ENCODE measurements at places on chromosomes 3 and 15.

GRCh38 chr3:149122721-149123578 is 6.5 kb upstream of the HPS3 start:
- no peak for DNase-seq

GRCh38 chr3:27792869-27793268 is 70.7 kb upstream of the EOMES start:
- no peak for DNase-seq

DNA sequence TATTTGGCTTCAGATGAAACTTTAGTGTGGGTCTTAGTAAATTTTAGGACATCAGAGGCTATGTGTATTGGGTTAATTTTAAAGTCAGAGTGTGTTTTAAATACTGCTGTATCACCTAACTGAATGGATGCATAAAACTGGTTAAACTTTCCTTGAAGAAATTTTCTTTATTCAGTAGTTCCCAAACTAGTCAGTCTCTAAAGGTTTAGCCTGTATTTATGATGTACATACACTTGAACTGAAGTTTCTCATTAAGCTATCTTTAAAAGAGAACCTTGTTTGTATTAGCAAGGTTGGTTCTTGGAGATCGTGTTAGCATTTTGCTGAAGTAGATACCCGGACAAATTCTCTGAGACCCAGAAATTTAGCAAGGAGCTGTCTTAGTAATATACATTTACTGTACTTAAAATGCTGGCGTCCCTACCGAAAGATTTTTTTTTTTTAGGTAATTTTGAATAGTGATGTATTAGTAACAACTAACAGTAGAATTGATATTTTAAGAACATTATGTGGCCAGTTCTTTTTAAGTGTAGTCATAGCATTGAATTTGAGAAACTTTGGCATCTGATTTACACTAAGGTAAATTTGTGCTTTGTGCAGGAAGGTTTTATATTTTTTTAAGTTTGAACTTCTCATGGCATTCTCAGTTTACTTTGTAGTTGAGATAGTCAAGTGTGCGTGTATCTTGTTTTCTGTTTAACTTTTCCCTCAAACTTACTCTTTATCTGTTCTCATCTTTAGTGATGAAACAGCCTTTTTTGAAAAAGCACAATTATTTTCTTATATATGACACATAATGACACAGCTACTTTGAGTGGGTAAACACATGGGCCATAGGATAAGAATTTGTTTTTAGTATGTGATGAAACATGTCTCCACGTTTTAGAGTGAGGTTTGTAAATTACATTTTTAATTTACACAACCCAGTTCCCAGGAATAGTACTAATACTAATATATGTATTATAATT is 2.9 kb downstream of the DIPK2A start:
- no peak for DNase-seq

DNA sequence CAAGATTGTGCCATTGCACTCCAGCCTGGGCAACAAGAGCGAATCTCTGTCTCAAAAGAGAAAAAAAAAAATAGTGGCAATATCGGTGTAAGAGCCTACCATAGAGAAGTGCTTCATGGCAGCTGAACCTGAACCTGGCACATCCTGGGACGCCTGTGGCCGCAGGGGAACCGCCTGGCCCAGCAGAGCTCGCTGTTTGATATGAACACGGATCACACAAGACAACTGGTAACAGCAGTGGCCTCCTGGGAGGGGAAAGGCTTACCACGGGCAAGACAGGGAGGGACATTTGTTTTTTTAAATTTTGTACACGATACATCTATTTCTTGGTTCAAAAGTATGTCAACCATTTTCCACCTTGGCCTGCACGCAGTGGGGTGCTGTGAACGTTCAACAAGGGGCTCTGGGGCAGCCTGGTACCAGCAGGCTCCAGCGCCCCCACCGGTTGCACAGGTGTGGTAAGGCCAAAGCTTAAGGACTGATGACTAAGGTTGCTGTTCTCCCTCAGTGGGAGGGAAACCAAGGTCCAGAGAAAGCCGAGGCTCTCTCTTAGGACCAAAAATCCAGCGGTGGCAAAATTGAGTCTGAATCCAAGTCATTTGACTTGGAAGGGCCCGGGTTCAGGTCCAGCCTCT is 21.7 kb upstream of the EPHB3 start:
- DNase-seq: no peak

GRCh38 chr3:47536221-47536891 is 22.8 kb upstream of the ELP6 start:
- DNase-seq: no peak

GRCh38 chr15:37903919-37904625 is 30.4 kb upstream of the TMCO5A start:
- DNase-seq: no peak

DNA sequence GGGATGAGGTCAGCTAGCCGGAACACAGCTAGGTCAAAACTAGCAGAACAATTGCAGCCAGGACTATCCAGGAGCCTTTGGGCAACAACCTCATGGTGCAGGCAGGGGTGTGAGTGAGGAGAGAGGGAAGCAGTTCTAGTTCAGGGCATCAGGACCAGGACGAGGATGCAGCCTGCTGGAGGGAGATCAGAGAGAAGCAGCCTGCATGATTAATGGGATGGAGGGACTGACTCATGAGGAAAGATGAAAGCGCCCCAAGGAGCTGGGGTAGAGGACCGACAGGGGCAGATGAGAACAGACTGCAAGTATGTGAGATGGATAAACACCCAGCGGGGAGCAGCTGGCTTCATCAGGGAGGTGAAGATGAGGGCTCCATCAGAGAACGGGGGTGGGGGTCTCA is 37.9 kb upstream of the LRTM1 start:
- DNase-seq: no peak

DNA sequence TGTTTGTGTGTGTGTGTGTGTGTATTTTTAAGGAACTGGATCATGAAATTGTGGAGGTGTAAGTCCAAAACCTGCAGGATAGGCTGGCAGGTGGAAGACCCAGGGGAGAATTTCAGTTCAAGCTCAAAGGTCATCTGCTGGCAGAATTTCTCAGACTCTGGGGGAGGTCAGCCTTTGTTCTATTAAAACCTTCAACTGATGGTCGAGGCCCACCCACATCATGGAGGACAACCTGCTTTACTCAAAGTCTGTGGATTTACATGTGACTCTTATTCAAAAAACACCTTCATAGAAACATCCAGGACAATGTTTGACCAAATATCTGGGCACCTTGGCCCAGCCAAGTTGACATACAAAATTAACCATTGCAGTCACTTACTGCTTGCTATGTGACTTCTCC is 157.2 kb downstream of the EDEM1 start:
- DNase-seq: no peak

DNA sequence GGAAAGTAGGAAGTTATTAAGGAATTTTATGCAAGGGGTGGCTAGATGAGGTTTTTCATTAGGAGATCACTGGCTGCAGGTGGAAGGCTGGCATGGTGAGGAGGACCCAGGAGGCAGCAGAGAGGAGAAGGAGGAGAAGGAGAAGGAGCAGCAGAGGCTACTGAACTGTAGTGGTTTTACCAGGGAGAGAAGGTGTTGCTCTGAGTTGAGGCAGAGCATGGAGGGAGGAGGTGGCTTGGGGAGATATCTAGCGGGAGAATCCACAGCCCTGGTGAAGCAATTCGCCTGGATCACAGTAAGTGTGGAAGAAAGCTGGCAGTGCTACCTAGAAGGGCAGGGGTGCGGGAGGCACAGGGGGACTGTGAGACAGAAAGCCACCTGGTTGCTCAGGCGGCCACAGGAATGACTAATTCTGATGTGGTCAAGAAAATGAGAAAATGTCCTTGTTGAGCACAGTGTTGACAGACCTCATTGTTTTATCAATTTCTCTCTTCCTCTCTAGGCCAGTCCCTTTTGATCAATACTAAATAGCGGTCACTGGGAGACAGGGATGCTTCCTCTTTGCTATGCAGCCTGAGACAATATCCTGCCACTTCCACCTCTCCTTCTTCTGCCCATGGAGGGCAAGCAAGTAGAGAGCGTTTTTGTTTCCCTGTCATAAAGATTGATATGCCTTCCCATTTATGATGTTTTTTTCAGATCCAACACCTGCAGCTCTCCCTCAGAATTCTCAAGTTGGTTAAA is 94.6 kb downstream of the EEFSEC start:
- DNase-seq: no peak

GRCh38 chr15:58321034-58321433 is 110.8 kb upstream of the LIPC start:
- DNase-seq: no peak

- peak; percentile 51 for DNase-seq
Observed at GRCh38 chr3:108099244-108099643, 8.4 kb upstream of the CD47 start.

- DNase-seq: no peak
Observed at GRCh38 chr3:10996345-10997013, 3.9 kb downstream of the SLC6A1 start.

DNA sequence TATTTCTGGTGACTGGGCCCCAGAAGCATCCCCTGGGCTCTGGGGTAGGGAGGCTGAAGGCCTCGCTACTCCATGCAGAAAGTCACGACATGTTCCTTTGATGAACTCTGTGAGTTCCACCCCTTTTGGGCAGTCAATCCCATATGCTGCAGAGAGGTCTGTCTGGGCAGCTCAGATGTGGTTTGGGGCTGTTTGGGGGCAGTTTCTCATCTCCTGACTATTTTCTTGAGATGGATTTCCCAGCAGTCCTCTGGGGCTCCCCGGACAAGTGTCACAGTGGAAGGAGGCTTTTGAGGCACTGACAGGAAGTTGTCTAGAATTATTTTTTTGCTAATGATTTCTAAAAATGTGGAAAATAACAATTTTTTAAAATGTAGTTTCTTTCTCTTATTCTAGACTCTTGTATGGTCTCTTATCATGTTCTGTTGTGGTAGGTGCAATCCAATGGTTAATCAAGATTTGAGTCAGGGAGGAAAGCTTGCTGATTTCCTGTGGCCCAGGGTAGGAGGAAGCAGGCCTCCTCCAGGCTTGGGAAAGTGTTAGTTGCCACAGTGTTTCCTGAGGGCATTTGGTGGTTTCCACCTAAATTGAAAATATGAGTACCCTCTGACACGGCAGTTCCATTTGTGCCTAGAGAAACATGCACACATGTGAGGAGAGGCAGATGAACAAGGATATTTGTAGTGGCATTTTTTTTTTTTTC is 19.9 kb upstream of the TATDN2 start:
- peak; percentile 96 for DNase-seq

DNA sequence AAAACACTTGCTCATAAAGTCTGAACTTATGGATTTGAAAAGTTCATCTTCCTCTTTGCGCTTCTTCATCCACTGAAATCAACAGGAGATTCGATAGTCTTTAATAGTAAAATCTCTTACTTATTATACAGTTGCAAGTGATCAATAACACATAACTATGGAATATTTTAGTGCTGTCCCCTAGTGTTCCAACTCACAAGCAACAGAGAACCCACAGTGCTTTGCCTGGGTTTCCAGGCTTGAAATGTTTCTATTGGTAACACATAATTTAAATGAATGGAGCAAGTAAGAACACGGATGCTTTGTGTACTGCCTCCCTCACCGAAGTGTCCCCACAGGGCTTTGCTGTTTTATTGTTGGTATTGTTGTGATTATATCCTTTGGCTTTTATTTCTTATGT is 93.5 kb downstream of the WDR72 start:
- DNase-seq: no peak

DNA sequence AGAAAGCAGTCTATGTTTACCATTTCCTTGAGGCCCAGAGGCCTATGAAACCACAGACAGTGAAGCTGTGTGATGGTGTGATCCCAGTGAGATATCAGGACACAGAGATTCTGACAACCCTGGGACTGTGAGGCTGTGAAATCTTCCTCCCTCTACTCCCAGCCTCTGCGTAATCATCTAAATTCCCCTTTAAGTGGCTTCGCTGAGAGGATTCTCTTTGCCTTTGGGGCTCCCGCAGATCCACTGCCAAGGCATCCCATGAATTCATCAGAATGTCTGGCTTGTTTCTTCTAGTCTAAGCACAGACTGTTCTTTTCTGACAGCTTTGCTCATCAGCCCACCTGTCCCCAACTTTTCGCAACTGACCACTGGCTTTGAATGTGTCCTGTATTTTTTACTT is 901.2 kb upstream of the NR2F2 start:
- DNase-seq: no peak

DNA sequence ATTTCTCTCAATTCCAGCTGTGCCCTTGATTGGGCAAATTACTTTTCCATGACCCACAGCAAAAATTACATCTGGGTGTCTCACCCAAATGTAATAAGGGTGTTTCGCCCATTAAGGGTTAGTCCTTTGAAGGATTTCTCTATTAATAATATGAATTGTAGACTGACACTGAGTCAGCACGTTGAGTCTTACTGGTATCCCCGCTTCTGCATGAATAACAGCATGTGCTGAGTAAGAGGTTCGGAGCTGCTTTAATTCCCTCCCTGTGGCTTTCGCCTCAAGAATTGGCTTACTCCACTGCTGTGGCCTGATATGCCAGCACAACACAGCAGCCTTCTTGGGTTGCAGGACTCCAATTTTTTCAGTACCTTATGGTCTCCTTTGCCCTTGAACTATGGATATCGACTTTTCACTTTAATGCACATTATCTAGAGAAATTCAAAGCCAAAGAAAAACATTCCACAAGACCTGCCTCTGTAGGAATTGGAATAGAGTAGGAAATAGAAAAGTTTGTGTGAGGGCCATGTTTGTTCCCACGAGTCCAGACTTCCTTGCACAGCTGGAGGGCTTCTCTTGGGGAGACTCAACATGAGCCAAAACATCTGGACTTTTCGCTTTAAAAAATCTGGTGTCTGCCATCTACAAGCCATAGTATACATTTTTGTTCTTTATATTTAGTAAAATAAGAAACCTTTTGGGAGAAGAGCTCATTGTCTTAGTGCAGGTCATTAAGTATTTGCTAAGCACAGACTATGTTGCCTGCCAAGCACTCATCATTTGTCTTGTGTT is 20.7 kb upstream of the ERC2 start:
- no peak for DNase-seq

GRCh38 chr3:74489050-74489792 is 125.2 kb downstream of the CNTN3 start:
- no peak for DNase-seq

- DNase-seq: no peak
Observed at GRCh38 chr15:76904461-76905012, 603 bp downstream of the SCAPER start.

DNA sequence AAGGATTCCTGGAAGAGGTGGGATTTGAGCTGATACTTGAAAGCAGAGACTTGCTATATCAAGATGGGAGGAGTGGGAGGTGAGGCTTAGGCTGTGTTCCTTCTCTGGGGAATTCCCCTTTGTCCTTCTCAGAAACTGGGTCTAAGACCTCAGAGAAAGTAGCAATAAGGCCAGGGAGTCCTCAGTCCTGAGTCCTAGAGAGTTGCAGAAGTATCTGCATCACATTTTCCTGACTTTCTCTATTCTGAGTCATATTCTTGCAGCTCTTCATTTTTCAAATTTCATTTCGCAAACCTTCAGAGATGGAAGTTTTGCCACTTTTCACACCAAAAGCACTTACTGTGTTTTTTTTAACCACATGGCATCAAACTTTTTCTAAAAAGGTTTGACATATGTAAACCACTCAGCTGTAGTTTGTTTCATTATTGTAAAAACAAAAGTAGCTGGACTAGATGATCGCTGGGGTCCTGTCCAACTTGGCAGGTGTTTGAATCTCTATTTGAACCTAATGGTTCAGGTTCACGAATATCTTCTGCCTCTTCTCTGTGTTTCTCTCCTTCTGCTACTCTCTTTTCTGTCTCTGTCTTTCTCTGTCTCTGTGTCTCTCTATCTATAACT is 21.3 kb downstream of the COLQ start:
- no peak for DNase-seq

- no peak for DNase-seq
Observed at GRCh38 chr15:39205506-39206371, 375.1 kb upstream of the THBS1 start.

Measured in AML-193 (cell line).